ENCODE measurements at places on chromosomes 3 and 15. TPM values are rescaled to one million over a fixed set of nuclear protein-coding genes. Genes with fewer than 3 reads are reported as not detected.

Gene DHFR2
- 3.8 TPM for total RNA-seq

Gene IL5RA
- total RNA-seq = not detected

DNA sequence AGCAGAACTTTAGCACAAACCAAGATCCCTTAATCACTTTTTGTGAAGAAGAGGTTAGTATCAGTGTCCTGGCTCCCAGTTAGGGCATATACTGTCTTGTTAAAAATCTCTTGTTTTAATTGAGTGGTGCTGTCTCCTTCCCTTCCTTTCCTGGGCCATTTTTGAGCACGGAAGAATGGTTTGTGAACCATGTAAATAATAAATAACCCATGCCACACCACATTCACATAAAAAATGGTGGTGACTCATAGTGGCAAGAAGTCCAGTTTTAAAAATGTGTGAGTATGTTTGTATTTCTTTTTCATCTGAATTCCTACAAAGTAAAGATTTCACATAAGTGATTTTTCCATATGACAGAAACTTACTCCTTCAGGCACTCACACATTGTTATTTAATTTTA is 59.1 kb upstream of the SPRED1 start:
- no peak overlapping the region for H3K27ac ChIP-seq
- no peaks in the 10 kb centered on the region for H3K27me3 ChIP-seq
- no peaks in the 10 kb centered on the region for H3K36me3 ChIP-seq
- DNase-seq = no peak
- no peaks in the 10 kb centered on the region for H3K4me1 ChIP-seq
- H3K4me3 ChIP-seq = no peak overlapping the region

Gene LEKR1
- 1.6 TPM for total RNA-seq

DNA sequence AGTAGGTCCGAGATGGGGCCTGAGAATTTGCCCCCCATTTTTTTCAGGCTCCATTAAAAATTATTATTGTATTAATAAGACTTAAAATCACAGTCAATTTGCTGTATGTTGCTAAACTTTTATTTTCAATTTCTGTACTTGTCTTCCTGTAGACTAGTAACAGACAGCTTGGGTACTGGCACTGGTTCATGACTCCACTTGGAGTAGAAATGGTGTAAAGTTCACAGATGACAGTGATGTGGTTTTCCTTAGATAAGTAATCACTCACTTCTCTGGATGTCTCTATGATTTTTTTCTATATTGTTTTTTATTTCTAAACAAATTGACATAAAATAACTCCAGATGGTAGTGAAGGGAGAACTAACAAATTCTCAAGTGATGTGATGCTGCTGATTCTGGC is 15.6 kb upstream of the ZNF80 start:
- H3K4me1 ChIP-seq = no peaks in the 10 kb centered on the region
- no peak overlapping the region for H3K27ac ChIP-seq
- H3K4me3 ChIP-seq = no peak overlapping the region
- no peaks in the 10 kb centered on the region for H3K36me3 ChIP-seq
- no peaks in the 10 kb centered on the region for H3K27me3 ChIP-seq

- no peak overlapping the region for H3K27ac ChIP-seq
- no peak overlapping the region for H3K4me3 ChIP-seq
- no peaks in the 10 kb centered on the region for H3K27me3 ChIP-seq
- no peaks in the 10 kb centered on the region for H3K36me3 ChIP-seq
Observed at GRCh38 chr15:70151462-70151861, 53.7 kb upstream of the TLE3 start.

- no peaks in the 10 kb centered on the region for H3K27me3 ChIP-seq
- no peak overlapping the region for H3K4me3 ChIP-seq
- H3K4me1 ChIP-seq = no peaks in the 10 kb centered on the region
- no peak for DNase-seq
- no peaks in the 10 kb centered on the region for H3K36me3 ChIP-seq
Observed at GRCh38 chr15:62889734-62890505, 152.6 kb upstream of the TPM1 start.

DNA sequence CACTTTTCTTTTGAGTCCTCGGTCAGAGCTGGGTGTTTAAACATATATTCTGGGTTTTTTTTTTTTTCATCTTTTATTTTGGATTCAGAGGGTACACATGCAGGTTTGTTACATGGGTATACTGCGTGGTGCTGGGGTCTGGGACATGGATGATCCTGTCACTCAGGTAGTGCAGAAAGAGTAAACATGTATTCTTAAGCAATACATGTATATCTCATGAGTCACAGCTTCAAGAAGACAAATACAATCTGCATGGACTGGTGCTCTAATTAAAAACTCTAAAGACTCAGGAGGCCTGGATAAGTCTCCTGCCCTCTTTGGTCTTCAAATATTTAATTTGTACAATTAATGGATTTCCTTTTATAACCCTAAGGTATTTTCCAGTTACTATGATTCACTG is 50.6 kb upstream of the PHLDB2 start:
- no peaks in the 10 kb centered on the region for H3K4me1 ChIP-seq
- H3K27ac ChIP-seq = no peak overlapping the region
- no peaks in the 10 kb centered on the region for H3K36me3 ChIP-seq
- H3K27me3 ChIP-seq = no peaks in the 10 kb centered on the region

- H3K27ac ChIP-seq = no peak overlapping the region
- H3K36me3 ChIP-seq = no peaks in the 10 kb centered on the region
- no peak overlapping the region for H3K4me3 ChIP-seq
- no peaks in the 10 kb centered on the region for H3K27me3 ChIP-seq
- no peak for DNase-seq
- no peaks in the 10 kb centered on the region for H3K4me1 ChIP-seq
Observed at GRCh38 chr3:36302158-36302509, 78.2 kb upstream of the STAC start.

DNA sequence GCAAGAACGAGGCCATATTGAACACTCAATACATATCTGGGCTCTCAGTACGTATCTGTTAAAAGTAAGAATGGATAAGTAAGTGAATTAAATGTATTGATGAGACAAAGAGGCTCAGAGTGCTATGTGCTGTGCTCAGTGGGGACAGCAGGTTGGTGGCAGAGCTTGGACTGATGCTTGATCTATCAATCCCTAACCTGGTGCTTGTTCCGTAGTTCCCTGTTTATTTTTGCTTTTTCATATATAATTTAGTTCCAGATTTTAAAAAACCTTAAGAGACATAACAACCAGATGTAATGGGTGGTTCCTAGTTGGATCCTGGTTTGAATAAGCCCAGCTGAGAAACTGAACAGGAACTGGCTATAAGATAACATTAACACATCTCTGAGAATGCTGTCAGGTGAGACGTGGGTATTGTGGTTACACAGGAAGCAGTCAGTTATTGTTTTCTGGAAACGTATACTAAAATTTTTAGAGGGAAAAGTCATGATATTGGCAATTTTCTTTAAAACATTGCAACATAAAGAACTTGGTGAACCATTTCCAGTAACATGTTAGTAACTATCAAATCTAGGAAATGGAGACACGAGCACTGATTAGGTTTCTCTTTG is 120.5 kb downstream of the FOXB1 start:
- H3K27ac ChIP-seq = no peak overlapping the region
- no peak overlapping the region for H3K4me3 ChIP-seq
- no peaks in the 10 kb centered on the region for H3K27me3 ChIP-seq
- no peak for DNase-seq
- H3K4me1 ChIP-seq = no peaks in the 10 kb centered on the region

- H3K4me1 ChIP-seq = peaks cover 20% of the 10 kb centered on the region
- H3K27ac ChIP-seq = peak overlapping the region; percentile 8
- no peak for DNase-seq
- H3K4me3 ChIP-seq = no peak overlapping the region
Observed at GRCh38 chr3:24387000-24387399, 107.7 kb downstream of the THRB start.

DNA sequence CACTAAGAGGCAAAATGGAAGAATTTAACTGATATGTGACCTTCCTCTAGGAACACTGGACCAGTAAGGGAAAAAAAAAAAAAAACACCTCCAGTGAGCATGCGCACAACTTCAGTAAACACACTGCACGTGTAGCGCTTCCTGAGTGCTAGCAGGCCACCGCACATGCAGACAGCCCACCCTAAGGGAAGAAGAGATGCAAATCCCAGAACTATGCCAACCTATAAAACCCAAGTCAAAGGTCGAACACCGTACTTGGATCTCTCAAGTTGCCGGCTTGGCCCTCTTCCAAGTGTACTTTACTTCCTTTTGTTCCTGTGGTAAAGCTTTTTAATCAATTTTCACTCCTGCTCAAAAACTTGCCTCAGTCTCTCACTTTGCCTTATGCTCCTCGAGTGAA is 64.5 kb upstream of the CADPS start:
- no peaks in the 10 kb centered on the region for H3K36me3 ChIP-seq
- H3K27me3 ChIP-seq = no peaks in the 10 kb centered on the region
- no peak overlapping the region for H3K4me3 ChIP-seq
- no peak overlapping the region for H3K27ac ChIP-seq
- DNase-seq = no peak

- H3K4me1 ChIP-seq = no peaks in the 10 kb centered on the region
- H3K4me3 ChIP-seq = no peak overlapping the region
- no peak for DNase-seq
- H3K27ac ChIP-seq = peak overlapping the region; percentile 16
Observed at GRCh38 chr3:4687167-4687566, 194.0 kb downstream of the ITPR1 start.

Gene TM6SF1
- 8.5 TPM for total RNA-seq

- peaks cover 4% of the 10 kb centered on the region for H3K36me3 ChIP-seq
- no peak overlapping the region for H3K4me3 ChIP-seq
- no peaks in the 10 kb centered on the region for H3K27me3 ChIP-seq
- no peak for DNase-seq
- H3K4me1 ChIP-seq = no peaks in the 10 kb centered on the region
Observed at GRCh38 chr3:111603679-111604078, 8.5 kb upstream of the ZBED2 start.

GRCh38 chr3:12658593-12659058 is 5.3 kb downstream of the RAF1 start:
- no peaks in the 10 kb centered on the region for H3K36me3 ChIP-seq
- no peak overlapping the region for H3K4me3 ChIP-seq
- H3K4me1 ChIP-seq = peaks cover 13% of the 10 kb centered on the region
- no peaks in the 10 kb centered on the region for H3K27me3 ChIP-seq
- no peak overlapping the region for H3K27ac ChIP-seq

GRCh38 chr15:91192285-91192684 is 92.2 kb downstream of the SV2B start:
- no peaks in the 10 kb centered on the region for H3K36me3 ChIP-seq
- no peaks in the 10 kb centered on the region for H3K27me3 ChIP-seq
- H3K4me3 ChIP-seq = no peak overlapping the region
- H3K27ac ChIP-seq = no peak overlapping the region
- no peak for DNase-seq

DNA sequence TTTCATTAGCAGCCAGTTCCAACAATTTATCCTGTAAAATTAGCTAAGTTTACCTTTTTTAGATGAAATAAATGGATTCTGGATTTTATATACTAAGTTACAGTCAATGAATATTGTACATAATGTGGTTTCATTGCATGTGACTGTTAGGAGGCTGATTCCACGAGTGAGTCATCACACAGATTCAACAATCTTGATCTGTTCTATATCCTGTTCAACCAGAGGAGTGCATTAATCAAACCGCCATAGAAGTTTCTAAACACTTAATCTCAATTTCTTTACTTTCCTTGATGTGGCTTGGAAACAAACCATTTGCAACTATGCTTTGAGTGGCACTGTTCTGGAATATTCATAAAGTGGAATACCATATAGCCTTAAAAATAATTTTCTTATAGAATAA is 15.3 kb downstream of the DNAJC13 start:
- DNase-seq = no peak
- no peak overlapping the region for H3K4me3 ChIP-seq
- no peak overlapping the region for H3K27ac ChIP-seq
- no peaks in the 10 kb centered on the region for H3K27me3 ChIP-seq

Gene LYSMD2
- 15.8 TPM for total RNA-seq

GRCh38 chr3:8875836-8876235 is 87.4 kb downstream of the RAD18 start:
- no peak for DNase-seq
- H3K4me3 ChIP-seq = no peak overlapping the region
- no peaks in the 10 kb centered on the region for H3K27me3 ChIP-seq
- no peak overlapping the region for H3K27ac ChIP-seq

DNA sequence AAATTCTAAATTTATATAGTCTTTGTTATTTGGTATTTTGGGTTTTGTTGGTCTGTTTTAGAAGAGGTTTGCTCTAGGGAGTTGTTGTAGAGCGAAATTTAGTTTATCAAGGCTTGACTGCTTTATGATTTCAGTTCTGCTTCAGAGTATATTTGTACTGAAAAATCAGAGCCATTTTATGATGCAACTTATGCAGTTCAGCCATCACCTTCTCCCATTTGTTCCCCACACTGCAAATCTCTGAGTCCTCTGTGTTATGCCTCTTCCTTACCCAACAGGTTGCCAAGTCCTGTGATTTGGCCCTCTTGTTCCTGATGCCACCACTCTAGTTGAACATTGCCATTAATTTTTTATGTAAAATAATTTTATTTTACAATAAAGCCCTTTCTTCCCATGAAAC is 140.4 kb downstream of the ZNF609 start:
- H3K27me3 ChIP-seq = no peaks in the 10 kb centered on the region
- DNase-seq = no peak
- no peak overlapping the region for H3K4me3 ChIP-seq
- no peaks in the 10 kb centered on the region for H3K4me1 ChIP-seq
- no peaks in the 10 kb centered on the region for H3K36me3 ChIP-seq

DNA sequence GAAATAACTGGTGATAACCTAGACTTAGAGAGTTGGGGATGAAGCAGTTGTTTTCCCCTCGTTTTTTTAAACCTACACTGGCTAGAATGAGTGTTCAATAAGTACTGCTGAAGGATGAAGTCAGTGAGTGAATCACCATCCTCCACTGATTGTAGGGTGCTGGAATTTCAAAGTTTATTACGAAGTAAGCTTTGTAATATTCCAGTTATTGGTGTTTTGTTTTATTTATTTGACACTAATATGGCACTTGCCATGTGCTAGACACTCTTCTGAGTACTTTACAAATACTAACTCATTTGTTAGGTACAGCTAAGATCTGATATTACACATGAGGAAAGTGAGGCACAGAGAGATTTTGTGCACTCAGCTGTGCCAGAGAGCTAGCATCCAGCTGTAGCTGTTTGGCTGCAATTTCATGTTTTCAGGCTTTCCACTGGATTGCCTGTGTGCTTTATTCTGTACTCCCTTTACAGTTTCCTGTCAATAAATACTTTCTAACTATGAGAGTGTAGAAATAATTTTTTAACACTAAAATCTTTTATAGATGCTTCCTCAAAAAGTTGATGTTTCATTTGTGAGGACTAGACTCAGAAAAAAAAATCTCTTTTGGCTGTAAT is 5.8 kb downstream of the MAP2K5 start:
- H3K4me3 ChIP-seq = no peak overlapping the region
- no peak overlapping the region for H3K27ac ChIP-seq
- H3K27me3 ChIP-seq = no peaks in the 10 kb centered on the region
- DNase-seq = no peak
- H3K36me3 ChIP-seq = no peaks in the 10 kb centered on the region
- H3K4me1 ChIP-seq = no peaks in the 10 kb centered on the region

DNA sequence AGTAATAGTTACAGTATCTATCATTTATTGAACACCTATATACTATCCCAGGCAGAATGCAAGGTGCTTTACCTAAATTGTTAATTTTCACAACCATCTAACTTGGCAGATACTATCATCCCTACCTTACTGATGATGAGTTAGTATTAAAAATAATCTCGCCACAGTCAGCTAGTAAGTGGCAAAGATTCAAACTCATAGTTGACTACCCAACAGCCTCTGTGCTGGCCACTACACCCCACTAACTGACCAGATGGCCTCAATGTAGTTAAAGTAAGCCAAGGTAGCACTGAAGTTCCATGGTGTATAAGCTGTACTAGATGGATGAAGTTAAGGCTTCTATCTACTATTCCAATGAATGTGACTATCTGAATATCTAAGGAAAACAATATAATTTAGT is 44.8 kb downstream of the PEAK1 start:
- DNase-seq = no peak
- H3K27ac ChIP-seq = no peak overlapping the region
- no peaks in the 10 kb centered on the region for H3K36me3 ChIP-seq
- no peaks in the 10 kb centered on the region for H3K27me3 ChIP-seq

Gene EOGT
- total RNA-seq = 71.7 TPM

Measured in breast epithelium (tissue), 4 donors.